ENCODE measurements at places on chromosomes 5 and 9. TPM values are rescaled to one million over a fixed set of nuclear protein-coding genes. Genes with fewer than 3 reads are reported as not detected.

GRCh38 chr9:98402019-98402840 is 146.8 kb upstream of the TBC1D2 start:
- no peak for DNase-seq
- H3K36me3 ChIP-seq: no peaks in the 10 kb centered on the region
- no peaks in the 10 kb centered on the region for H3K4me1 ChIP-seq
- H3K27ac ChIP-seq: no peak overlapping the region

GRCh38 chr5:43316421-43316820 is 3.2 kb upstream of the HMGCS1 start:
- H3K4me3 ChIP-seq: no peak overlapping the region
- no peak overlapping the region for H3K27ac ChIP-seq
- H3K36me3 ChIP-seq: no peaks in the 10 kb centered on the region
- no peak for DNase-seq

The EQTN gene
- total RNA-seq: not detected

DNA sequence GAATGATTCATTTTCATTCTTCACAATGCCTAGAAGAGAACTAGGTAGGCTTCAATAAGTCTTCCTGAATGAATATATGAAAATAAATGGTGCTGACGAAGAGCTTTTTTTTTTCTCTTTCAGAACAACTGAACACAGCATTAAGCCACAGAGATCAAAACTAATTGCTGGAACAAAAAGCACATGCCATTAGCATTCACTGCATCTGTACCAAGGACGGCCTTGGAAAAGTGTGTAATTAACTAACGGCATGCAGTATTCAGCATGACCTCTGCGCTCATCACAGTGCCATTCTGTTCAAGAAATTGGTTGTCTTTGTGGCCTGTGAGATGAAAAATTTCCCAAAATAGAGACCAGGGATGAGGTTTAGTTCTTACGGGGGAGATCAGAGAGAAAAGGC is 99.3 kb downstream of the NUDT12 start:
- H3K27ac ChIP-seq: no peak overlapping the region
- no peak for DNase-seq
- no peaks in the 10 kb centered on the region for H3K27me3 ChIP-seq

DNA sequence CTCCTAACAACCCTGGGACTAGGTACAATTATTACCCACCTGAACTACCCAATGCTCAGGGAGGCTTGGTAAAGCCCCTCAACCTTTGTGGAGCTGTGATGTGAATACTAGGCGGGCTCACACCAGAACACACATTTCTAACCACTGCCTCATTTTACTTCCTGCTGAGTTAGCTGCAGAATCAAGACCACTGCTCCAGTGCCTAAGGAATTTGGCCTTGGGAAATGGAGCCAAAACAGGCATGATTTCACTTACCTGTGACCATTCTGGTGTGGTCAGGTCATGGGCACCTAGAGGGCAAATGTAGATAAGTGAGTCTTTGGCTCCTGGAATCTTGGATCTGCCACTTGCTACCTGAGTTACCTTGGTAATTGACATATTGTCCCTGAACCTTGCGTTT is 5.2 kb downstream of the WWC1 start:
- H3K4me1 ChIP-seq: peaks cover 8% of the 10 kb centered on the region
- peaks cover 34% of the 10 kb centered on the region for H3K27me3 ChIP-seq

The GARIN3 gene
- not detected for total RNA-seq

The HAND1 gene
- not detected for total RNA-seq

- no peaks in the 10 kb centered on the region for H3K27me3 ChIP-seq
- H3K4me1 ChIP-seq: no peaks in the 10 kb centered on the region
These were observed 1196.9 kb upstream of the C9orf72 start for GRCh38 chr9:28770226-28770625.

GRCh38 chr9:121607434-121608167 is 43.8 kb upstream of the DAB2IP start:
- no peaks in the 10 kb centered on the region for H3K36me3 ChIP-seq
- no peaks in the 10 kb centered on the region for H3K27me3 ChIP-seq
- H3K4me1 ChIP-seq: no peaks in the 10 kb centered on the region
- no peak overlapping the region for H3K4me3 ChIP-seq
- no peak overlapping the region for H3K27ac ChIP-seq

DNA sequence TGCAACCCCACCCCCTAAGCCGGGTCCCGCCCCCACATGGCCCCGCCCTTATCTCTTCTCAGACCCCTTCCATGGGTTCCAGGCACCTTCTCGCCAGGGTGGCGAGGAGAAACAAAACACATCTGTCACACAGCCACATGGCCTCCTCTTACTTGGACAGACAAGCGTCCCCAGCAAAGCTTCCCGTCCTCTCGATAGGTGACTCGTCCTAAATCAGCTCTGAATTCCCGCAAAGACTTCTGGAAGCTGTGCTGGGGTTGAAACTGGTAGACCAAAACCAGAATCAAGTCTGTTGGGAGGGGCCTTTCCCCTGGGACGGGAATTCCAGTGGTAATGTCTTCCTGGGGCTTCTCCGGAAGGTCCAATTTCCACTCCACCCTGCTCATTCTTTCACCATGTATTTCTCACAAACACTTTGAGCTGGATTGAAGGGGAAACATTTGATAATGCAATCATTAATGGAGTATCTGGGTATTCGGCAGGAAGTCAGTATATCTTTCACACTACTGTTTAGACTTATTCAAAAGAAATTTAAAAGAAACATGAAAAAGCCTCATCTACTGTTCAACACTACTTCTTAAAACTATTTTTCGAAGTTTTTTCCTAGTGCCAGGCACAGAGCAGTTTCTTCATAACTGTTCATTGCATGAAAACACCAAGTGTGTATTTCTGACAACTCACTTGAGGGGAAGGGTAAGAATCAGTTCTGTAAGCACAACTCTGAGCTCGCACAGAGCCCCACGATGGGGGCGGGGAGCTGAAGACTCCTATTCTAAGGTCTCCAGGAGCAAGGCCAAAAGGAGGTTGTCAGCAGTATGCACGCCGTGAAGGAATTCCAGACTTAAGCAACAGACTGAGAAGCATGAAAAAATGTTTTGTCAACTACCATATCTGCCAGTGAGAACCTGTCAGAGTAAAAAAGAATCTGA is 644 bp upstream of the CTNNAL1 start:
- no peaks in the 10 kb centered on the region for H3K36me3 ChIP-seq
- H3K27me3 ChIP-seq: no peaks in the 10 kb centered on the region

DNA sequence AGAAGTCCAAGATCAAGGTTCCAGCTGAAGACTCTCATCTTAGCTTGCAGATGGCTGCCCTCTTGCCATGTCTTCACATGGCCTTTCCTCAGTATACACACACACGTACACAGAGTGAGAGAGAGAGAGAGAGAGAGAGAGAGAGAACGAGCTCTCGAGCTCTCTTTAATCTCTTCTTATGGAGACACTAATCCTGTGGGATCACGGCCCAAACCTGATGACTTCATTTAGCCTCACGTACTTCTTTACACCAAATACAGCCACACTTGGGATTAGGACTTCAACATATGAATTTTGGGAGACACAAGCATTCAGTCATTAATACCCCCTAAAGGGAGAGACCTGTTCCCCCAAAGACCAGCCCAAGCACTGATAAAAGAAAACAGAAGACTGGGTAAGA is 42.8 kb downstream of the SIL1 start:
- no peak overlapping the region for H3K4me3 ChIP-seq
- H3K27me3 ChIP-seq: no peaks in the 10 kb centered on the region
- H3K36me3 ChIP-seq: no peaks in the 10 kb centered on the region
- DNase-seq: no peak

DNA sequence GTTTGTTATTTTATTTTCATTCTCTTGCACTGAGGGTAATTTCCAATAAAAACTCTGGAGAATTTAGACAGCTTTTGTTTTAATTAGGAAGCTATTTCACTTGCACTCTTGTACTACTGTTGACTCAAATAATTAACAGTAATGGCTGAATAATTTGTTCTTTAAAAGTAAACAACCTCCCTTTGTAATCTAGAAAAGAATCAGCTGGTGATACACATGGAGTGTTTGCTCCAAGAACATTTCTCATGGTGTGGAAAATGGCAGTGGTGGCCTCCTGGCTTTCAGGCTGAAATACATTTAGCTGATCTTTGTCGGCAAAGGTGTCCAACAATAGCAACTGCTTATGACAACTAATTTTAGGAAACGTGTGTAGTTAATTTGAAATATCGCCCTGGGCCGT is 129.4 kb downstream of the C9orf152 start:
- H3K27me3 ChIP-seq: no peaks in the 10 kb centered on the region
- H3K36me3 ChIP-seq: no peaks in the 10 kb centered on the region
- H3K4me1 ChIP-seq: peaks cover 4% of the 10 kb centered on the region
- H3K27ac ChIP-seq: no peak overlapping the region

- H3K36me3 ChIP-seq: no peaks in the 10 kb centered on the region
- no peaks in the 10 kb centered on the region for H3K4me1 ChIP-seq
- DNase-seq: no peak
- no peak overlapping the region for H3K27ac ChIP-seq
These were observed 118.8 kb downstream of the GAPVD1 start for GRCh38 chr9:125380406-125380805.

DNA sequence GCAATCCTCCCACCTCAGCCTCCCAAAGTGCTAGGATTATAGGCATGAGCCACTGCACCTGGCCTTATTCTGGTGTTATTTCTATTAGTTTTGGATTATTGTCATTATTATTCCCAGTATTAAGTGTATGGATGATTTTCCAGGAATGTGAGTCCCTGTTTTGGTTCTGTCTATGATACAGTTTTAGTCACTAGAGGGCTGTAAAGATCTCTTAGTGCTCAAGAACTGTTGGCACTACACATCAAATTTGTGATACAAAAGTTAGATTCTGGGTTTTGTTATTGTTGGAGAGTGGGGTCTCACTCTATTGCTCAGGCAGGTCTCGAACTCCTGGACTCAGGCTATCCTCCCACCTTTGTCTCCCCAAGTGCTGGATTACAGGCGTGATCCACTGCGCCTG is 12.1 kb downstream of the CCL28 start:
- H3K27ac ChIP-seq: no peak overlapping the region
- H3K27me3 ChIP-seq: peaks cover 4% of the 10 kb centered on the region
- H3K4me1 ChIP-seq: peaks cover 13% of the 10 kb centered on the region
- no peak overlapping the region for H3K4me3 ChIP-seq
